Caki2 (cell line): ENCODE measurements at places on chromosomes 7 and 10.
A peak's percentile ranks its signal among the peaks of the same experiment; 100 is the strongest.

GRCh38 chr10:79627075-79627474 is 16.3 kb downstream of the SFTPA1 start:
- no peak for DNase-seq

DNA sequence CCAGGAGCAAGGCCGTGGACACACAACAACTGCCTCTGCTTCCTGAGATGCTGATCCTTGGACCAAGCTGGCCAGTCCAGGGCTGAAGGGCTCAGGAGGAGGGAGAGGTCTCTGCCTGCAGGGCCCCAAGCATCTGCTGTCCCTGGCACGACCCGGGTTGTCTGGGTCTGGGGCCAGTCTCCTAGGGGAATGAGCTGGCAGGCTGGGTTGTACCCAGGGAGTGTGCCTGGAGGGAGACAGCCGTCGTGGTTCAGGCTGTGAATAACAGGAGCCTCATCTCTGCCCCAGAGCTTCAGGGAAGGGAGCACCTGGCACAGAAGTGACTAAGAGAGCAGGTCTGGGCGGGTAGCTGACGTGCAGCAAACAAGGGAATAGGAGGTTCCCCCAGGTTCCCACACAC is 17.9 kb upstream of the SERPINE1 start:
- peak; percentile 50 for DNase-seq

DNA sequence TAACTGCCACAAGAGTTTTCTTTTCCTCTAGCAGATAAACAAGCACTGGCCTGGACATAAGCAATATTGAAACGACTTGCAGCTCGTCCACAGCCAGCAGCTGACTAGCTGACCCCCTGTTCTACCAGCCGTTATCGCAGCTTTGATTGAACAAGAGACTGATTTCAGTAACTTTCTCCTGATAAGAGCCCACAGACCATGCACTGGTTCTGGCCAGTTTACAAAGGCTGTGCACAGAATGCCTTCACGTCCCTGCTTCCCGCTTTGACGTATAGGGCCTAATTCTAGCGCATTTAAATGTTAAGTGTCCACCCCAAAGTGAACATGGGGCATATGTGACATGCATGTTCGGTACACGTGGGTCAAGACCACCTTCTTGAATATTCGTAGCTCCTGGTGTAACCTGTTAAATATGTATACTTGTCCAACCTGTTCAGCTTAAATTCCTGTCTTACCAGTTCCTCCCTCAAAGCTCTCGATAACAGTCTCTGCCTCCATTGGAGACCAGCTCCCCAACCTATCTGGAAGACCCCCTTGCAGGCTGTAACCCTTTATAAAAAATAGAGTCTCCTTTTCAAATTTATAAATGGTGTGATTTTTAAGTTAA is 69.2 kb downstream of the LYZL1 start:
- DNase-seq: no peak

DNA sequence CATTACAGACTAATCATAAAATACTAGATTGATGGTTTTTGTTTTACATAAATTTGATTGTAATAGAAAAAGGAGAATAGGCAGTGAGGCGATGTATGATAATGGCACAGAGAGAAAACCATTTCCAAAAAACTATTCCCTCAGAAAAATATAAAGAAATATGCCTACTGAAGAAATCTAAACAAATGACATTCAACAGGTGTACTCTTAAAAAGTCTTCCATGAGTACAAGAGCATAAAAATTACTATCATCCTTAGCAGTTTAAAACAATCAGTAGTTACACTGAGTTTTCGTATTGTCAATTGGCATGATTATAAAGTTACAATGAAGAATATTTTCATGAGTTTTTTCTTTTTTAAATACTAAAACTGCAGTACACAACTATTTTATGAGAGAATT is 75.0 kb downstream of the ARHGAP12 start:
- no peak for DNase-seq

DNA sequence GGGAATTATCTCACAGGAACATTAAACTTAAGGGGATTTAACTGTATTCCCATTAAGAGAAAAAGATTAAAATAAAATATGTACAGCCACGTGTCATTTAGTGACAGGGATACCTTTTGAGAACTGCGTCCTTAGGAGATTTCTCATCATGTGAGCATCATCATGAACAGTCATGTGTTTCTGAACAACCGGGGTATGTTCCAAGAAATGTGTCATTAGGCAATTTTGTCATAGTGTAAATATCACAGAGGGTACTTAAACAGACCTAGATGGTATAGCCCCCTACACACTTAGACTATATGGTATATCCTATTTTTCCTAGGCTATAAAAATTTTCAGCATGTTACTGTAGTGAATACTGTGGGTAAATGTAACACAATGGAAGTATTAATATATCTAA is 840.3 kb downstream of the CNTNAP2 start:
- no peak for DNase-seq

DNA sequence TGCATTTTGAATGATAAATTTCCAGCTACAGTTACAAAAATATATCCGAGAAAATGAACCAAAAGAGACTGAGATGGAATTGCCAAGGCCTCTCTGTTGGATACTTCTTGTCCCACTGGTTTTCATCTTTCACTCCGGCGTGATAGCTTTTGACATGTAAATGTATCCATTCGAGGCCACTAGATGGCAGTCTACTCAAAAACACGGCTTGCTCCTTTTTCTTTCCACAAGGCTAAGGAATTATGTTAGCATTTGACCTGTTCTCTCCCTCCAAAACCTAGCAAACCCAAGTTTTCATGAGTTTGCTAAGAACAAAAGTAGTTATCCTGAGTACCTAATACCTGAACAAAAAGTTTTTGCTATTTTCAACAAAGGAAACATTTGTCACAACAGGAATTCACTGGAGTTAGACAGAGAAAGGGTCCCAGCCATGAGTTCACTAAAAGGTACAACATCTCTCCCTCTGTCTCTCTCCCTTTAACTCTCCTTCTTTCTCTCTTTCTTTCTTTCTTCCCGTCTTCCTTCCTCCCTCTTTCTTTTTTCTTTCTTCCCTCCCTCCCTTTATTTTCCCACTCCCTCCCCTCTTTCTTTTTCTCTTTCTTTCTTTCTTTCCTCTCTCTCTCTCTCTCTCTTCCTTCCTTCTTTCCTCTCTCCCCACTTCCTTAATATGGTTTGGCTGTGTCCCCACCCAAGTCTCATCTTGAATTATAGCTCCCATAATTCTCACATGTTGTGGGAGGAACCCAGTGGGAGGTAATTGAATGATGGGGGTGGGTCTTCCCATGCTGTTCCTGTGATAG is 207.9 kb upstream of the MYO3A start:
- DNase-seq: peak; percentile 50

GRCh38 chr10:24010436-24010970 is 198.4 kb upstream of the KIAA1217 start:
- DNase-seq: no peak

GRCh38 chr10:96658844-96659243 is 61.5 kb downstream of the PIK3AP1 start:
- DNase-seq: no peak

- no peak for DNase-seq
These were observed 141.4 kb downstream of the PLPP4 start for GRCh38 chr10:120598386-120598785.

DNA sequence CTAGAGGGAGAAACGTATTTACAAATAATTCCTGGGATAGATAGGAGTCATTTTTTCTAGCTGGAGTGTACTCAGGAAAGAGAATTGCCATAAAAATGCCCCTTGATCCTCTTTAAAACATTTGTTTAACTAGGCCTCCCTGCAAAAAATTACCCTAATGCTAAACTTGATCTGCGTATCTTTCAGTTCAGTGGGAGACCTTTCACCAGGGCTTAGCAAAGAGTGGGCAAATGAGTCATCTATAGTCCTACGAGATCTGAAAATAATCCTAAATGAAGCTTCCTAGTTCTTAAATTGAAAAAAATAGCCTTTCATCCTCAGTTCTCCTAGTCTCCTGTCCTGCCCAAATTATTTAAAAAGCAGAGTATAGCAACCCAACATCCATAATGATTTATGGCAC is 198.6 kb upstream of the FRMD4A start:
- no peak for DNase-seq

DNA sequence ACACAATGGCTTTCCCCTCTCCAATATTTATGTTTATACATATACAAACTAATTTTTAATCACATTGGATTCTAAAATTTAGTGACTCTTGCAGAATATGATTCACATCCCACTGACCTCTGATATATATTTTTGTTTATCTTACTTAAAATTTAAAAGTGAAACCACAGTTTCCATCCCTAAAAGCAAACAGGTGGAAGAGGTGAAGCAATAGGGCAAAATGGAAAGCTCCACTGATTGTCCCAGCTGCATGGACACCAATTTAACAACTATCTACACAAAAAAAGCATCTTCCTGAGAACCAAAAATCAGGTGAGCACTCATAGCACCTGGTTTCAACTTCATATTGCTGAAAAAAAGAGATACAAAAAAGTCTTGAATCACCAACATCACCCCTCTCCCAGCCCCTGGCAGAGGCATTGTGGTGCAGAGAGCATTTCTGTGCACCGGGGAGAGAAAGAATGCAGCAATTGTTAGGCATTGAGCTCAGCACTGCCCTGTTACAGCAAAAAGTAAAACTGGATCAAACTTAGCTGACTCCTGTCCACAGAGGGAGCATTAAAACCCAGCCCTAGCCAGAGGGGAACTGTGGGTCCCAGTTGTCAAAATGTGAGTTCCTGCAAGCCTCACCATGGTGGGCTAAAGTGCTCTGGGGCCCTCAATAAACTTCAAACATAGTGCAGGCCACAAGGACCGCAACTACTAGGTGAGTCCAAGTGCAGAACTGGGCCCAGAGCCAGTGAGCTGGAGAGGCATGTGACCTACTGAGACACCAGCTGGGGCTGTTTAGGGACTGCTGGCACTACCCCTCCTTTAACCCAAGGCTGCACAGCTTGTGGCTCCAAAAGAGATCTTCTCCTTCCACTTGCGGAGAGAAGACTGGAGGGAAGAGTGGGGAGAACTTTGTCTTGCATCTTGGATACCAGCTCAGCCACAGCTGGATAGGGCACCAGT is 92.1 kb downstream of the SIRT1 start:
- no peak for DNase-seq

DNA sequence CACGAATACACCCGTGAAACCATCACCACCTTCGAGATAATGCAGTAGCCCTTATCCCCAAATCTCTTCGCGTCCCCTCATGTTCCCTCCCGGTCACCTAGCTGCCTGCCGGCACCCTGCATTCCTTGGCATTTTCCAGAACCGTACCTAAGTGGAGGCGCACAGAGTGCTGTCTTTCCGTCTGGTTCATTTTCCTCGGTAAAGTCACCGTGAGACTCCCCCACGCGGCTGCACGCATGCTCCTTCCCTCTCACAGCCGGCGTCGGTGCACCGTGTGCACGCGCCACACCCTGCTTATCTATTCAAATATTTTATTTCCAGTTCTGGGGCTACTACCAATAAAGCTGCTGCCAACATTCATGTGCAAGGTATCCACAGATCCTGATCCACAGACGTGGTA is 65.5 kb upstream of the NKX6-2 start:
- no peak for DNase-seq

- no peak for DNase-seq
These were observed 221.3 kb upstream of the TCERG1L start for GRCh38 chr10:131532745-131533341.

GRCh38 chr10:126209451-126209850 is 178.8 kb downstream of the ADAM12 start:
- DNase-seq: no peak

- DNase-seq: peak; percentile 27
These were observed 69.8 kb upstream of the PLXNA4 start for GRCh38 chr7:132646052-132646451.

GRCh38 chr7:43694399-43694748 is 34.9 kb downstream of the COA1 start:
- no peak for DNase-seq

DNA sequence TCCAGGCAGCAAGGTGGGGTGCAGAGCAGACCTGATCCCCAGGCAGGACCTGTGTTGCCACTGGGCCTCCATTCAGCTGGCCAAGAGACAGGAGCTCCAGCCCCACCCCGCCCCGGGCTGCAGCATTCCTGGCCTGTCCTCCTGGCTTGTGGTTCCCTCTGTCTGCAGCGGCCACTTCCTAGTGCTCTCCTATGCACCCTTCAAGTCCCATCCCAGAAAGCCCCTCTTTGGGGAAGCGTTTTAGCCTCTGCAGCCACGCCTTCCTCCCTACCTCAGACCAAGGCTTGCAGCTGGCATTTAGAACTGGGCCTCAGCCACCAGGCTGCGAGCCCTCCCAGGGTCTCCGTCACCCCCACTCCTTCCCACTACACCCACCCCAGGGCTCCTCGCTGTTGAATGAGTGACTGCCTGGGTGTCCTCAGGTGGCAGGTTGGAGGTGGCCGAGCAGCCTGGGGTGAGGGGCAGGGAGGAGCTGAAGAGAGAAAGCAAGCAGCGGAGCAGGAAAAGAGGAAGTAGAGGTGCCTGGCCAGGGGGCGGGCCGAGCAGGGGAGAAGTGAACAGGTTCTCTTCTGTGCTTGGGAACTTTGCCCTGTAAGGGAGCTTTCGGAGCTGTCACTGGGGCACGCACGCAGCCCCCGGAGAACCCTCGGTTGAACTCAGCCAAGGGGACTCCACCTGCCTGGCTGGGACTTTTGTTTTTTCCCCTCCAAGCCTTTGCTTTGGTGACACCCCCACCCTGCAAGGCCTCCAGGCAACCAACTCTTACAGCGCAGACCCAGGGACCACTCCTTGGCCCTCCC is 109.1 kb upstream of the TNRC18 start:
- DNase-seq: peak; percentile 33

DNA sequence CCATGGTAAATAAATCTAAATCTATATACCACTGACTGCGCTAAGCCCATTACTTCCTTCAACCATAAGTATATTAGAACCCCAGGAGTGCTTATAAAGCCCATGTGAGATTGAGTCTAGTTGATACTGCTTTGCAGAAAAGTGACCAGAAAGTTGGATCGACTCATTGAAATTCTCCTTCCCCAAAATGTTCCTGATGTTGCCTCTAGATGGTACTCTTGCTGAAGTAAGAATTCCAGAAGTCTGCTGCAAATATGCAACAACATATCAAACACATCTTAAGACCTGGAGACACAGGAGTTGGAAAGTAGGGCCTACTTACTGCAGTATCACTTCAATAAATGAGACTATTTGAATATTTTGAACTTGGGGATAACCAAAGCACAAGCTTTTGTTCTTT is 550.8 kb downstream of the IPMK start:
- peak; percentile 19 for DNase-seq

GRCh38 chr10:58457761-58458616 is 54.7 kb upstream of the BICC1 start:
- no peak for DNase-seq

GRCh38 chr10:72027498-72027897 is 60.9 kb downstream of the SPOCK2 start:
- DNase-seq: peak; percentile 30

- DNase-seq: no peak
These were observed 109.7 kb downstream of the GNAI1 start for GRCh38 chr7:80244206-80244916.

DNA sequence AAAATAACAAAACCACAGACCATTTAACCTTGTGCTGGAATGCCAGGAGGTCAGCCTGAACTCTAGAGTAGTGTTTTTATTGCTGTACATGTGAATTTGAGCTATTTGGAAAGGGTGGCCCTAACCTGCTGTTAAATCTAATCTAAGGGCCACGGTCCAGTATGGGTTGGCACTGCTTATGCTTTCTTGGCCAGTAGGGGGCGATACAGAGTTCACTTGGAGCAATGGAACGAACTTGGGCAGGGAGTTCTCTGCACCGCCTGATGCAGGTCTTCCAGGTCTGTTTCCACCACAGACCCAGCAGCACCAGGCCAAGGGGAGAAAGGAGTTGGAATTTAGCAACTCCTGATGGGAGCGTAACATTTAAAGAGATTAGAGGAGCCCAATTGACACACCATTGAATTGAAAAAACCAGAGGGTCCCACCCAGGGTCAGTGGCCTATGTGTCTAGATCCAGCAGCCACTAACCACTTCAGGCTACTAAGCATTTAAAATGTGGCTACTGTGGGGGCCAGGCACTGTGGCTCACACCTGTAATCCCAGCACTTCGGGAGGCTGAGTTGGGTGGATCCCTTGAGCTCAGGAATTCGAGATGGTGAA is 75.7 kb upstream of the EFCAB10 start:
- DNase-seq: no peak
